ENCODE measurements at places on chromosomes 5 and 9.

DNA sequence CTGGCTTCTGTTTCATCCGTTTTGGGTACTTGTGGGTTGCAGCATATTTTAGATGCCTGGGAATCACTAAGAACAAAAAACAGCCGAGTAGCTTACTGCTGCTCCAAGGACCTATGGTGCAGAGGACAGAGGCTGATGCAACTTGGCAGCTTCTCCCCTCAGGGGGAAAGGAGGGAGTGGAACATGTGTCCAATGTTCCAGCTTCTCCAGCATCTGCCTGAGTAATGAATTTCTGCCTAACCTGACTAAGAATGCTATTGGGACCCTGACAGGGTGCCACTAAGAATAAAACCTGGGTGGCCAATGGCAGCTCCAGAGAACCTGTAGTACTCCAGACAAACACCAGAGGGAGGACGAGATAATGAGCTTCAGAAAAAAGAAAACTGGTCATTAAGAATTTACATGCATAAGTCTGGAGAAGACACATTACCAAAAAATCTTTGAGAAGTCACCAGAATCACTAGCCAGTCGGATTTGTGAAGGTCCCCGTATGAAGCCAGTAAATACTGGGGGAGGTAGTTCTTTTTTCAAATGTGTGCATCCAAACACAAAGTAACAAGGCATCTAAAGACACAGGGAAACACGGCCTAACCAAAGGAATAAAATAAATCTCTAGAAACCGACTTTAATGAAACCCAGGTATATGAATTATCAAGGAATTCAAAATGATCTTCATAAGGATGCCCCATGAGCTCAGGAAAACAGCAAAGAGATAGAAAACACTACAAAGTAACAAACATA lies 293.5 kb downstream of the HINT1 start:
- peak; percentile 57 for DNase-seq

GRCh38 chr5:142690667-142691066 lies 4.8 kb upstream of the FGF1 start:
- DNase-seq = no peak

DNA sequence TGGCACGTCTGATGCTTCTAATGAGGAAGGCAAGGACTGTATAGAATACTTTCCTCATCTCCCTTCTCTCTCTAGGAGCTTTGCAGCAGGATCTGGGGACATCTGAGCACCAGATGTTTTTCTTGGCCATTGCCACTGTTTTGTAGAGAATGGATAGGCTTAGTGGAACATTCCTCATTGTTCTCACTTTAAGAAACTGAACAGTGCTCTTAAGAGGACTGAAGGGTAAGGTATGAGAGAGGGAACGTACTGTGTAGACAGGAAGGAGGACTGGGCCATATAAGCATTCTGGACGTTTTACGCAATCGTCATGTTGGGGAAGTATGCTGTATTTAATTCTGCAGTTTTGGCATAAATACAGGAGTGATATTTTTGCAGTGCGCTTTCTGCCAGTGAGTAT lies 70.6 kb downstream of the SMARCA2 start:
- no peak for DNase-seq

- DNase-seq = no peak
Observed at GRCh38 chr9:86326536-86326935, 27.7 kb downstream of the TUT7 start.

- DNase-seq = no peak
Observed at GRCh38 chr5:63351164-63351563, 611.1 kb downstream of the HTR1A start.

DNA sequence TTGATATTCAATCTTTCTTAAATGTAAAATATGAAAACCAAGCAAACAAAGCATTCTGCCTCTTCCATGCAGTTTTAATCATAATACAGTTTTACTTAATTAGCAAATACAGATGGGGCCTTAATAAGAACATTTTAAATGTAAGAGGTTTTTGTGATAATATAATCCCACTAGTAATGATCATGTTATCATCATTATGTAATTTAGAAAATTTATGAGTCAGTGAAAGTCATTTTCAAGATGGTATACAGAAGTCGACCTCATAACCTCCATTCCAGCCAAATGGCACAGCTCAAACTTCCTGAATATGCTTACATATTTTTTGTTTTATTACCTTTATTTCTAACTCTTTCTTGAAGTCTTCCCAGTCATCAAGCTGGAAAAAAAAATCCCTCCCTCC lies 102.2 kb upstream of the GNA14 start:
- DNase-seq = no peak

- DNase-seq = no peak
Observed at GRCh38 chr9:104969116-104969515, 41.2 kb upstream of the ABCA1 start.

DNA sequence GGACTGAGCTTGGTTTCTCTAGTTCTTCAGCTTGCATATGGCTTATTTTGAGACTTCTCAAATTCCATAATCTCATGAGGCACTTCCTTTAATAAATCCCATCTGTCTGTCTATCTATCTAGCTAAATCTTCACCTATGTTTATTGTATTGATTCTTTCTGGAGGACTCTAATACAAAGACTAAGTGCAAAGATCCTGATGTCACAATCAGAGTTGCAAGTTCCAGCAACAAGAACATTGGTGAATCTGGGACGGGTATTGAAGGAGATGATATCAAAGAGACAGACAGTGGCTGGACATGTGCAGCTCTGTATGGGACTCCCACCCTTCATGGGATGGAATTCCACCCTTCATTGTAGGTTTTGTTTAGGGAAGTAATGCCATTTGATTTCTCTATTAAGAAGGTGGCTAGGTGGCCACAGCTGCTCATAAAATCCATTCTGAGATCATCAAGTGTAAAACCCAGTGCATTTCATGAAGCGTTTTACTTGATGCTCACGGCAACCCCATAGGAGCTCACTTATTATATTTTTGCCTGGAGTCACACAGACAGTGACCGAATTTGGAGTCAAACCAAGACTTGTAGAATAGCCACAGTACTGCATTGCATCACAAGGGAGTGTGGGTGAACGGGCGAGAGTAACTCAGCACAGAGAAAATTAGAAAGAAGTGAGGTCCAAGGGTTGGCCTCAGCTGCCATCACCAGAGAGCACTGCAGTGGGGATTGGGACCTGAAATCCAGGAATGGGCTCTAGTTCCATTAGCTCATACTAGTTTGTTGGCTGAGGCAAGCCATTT lies 24.9 kb downstream of the TAS2R1 start:
- no peak for DNase-seq

Data from activated CD4-positive, alpha-beta T cell treated with anti-CD3 and anti-CD28 coated beads for 36 hours (primary cell).